Foreskin fibroblast (primary cell): ENCODE measurements at places on chromosomes 11 and 22.
A peak's percentile ranks its signal among the peaks of the same experiment; 100 is the strongest.

DNA sequence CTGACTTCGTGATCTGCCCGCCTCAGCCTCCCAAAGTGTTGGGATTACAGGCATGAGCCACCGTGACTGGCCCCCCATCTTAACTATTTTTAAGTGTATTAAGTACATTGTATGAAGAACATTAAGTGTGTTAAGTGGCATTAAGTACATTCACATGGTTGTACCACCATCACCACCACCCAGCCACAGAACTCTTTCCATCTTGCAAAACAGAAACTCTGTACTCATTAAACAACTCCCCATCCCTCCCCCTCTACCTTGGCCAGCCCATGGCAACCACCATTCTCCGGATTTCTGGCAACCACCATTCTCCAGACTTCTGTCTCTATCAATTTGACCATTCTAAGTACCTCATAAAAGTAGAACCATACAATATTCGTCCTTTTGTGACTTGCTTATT is 17.8 kb upstream of the PEX26 start:
- no peak for DNase-seq

DNA sequence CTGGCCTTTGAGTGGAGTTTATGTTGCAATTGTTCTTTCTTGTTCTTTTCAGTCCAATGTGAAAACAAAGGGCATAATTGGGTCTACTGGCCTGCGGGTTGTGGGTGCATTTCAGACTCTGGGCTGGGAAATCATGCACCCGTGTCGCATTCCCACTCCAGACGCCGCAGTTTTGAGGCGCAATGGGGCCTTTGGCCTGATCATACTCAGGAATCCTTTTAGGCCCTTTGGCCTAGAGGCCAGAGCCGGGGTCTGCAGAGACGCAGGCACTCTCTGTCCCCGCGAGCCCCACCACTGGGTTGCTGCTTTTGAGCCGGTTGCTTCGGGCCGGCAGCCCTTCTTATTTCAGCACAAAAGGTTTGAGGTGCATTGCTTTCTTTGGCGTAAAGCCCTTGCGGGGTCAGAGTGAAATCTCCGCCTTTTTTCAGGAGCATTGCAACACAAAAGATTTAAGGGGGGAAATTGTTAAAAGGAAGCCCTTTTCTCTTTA is 48.4 kb upstream of the DBX1 start:
- no peak for DNase-seq

DNA sequence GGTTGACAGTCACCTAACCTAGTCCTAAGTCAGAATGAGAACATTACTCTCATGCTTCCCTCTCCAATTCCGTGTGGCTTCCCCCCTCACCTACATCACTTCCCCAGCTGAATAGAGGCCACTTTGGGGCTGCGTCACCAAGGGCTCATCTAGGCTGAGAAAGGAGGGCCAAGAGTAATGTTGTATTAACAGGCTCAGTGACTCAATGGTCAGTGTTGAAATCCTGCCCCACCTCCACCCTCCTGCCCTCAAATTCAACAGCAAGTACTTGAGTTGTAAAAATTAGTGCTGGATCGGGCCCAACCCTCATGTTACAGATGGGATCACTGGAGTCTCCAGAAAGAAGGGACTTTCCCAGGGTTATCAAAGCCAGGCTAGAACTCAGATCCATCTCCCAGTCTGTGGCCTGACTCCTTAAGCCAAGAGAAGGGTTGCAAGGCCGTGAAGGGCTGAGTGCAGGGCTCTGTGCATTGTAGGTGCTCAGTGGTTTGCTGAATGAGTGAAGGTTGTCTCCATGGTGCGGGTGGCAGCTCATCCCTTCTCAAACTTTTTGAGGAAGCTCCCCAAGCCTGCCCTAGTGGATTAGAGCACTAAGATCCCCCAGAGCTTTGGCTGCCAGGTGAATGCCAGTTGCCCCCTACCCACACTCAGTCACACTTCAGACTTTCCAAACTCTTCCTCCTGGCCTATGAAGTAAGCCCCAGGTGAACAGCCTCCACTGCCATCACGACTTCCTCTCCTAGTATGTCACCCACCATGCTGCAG is 3.2 kb downstream of the DGAT2 start:
- DNase-seq: peak; percentile 72

GRCh38 chr11:328012-328411 is 7.4 kb upstream of the IFITM3 start:
- DNase-seq: no peak

GRCh38 chr11:12962306-12962705 is 46.8 kb upstream of the RASSF10 start:
- no peak for DNase-seq

- DNase-seq: peak; percentile 34
Measured at GRCh38 chr11:34327804-34328631, 29.8 kb downstream of the ABTB2 start.

- DNase-seq: peak; percentile 37
Measured at GRCh38 chr11:61928606-61929005, 11.2 kb upstream of the RAB3IL1 start.
